ENCODE measurements at places on chromosomes 2 and 18.

GRCh38 chr2:185274718-185275484 is 463.7 kb upstream of the FSIP2 start:
- no peak for DNase-seq

DNA sequence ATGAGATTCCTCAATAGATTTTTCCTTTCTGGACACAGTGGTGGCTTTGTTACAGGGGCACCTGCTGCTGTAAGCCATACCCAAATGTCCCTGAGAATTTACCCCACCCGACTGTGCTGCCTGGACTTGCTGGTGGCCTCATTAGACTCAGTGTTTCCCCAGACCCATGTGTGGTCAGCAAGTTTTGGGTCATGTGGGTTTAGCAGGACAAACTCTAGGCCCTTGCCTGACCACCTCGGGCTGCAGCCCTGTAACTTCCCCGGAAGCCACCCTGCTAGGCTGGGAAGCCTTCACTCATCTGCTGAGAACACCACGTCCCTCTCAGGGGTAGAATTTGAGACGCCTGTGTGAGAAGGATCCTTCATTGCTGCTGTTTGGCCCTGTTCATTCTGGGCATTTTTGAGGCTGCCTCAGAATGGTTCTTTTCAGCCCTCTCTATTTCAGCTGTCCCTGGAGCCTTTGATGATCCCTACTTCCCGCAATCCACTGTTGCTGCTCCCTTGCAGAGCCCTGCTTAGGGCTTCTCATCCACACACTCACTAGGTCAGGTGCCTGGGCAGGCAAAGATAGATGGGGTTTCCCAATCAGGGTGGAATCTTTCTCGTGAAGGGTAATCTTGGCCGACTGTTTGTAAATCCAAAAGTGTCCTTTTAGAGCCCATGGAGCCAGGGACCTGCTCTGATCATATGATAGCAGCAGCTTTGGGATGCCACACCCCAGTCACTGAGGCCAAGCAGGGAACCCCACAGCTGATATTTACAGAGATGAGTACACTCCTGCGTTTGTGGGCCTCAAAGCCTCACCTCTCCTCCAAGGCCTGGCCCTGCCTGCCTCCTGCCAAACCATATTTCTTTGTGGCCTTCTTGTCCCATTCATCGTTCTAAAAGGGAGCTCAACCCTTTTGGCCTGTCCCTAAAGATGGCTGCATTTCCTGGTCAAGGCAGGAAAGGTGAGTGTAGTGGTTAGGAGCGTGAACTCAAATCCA is 6.7 kb downstream of the EHD3 start:
- DNase-seq = no peak

- no peak for DNase-seq
Measured at GRCh38 chr2:161029321-161029720, 130.9 kb upstream of the TANK start.

DNA sequence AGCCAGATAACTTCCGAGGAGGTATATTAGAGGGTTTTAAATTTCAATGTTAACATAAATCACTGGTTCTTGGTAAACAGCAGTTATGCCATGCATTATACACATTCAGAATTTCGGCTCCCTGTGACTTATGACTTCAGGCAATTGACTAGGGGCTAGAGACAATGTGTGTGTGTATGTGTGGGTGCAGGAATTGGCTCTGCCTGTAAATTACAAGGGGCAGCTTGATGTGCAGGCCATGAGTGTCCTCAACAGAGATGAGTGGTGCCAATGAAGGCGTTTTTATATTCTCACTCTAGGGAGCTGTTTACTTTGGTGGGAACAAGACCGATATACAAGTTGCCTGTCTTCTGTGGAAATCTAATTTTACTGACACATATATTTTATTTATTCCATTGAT is 161.6 kb downstream of the CSRNP3 start:
- DNase-seq = no peak

GRCh38 chr2:109433486-109433885 is 180.3 kb downstream of the SEPTIN10 start:
- DNase-seq = no peak

- peak; percentile 25 for DNase-seq
Measured at GRCh38 chr2:3728104-3729054, 25.0 kb downstream of the DCDC2C start.

- no peak for DNase-seq
Measured at GRCh38 chr2:135052997-135053474, 944 bp downstream of the RAB3GAP1 start.

GRCh38 chr2:133713049-133713580 is 144.9 kb upstream of the NCKAP5 start:
- no peak for DNase-seq

Data from stromal cell of bone marrow (primary cell).